SHP77 (cell line): ENCODE measurements at places on chromosomes 5 and 9.
A peak's percentile ranks its signal among the peaks of the same experiment; 100 is the strongest.

GRCh38 chr5:76485511-76485910 is 82.4 kb downstream of the IQGAP2 start:
- no peak for DNase-seq

DNA sequence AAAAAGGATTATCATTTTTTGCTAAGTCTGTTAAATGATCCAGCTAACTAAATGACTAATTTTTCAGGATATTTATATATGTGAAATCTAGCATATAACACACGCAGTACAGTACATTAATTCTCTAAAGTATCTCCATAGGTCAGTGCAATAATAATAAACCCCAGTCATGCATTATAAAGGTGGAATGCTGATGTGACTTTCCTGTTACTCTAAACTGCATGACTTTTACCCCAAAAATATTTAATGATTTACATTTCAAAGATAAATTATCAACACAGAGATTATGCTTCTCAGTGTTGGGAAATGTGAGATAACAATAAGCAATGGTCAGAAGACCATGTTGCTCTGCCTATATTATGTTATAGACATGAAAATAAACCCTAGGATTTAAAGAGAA is 34.1 kb upstream of the PAM start:
- no peak for DNase-seq

GRCh38 chr9:34545497-34545896 is 22.7 kb upstream of the ENHO start:
- DNase-seq = no peak

DNA sequence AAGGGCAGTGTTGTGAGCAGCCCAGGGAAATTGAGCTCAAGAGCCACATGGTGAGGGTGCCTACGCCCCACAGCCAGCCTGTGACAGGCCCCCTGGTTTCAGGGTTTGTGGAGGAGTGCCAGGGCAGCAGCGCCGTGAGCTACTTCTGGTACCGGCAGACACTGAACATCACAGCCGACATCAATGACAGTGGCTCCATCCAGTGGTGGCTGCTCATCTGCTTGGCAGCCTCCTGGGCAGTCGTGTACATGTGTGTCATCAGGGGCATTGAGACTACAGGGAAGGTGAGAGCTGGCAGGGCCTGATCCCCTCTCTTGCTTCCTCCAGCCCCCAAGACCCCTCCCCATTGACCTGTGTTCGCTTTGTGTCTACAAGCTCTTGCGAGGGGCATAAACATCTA is 10.2 kb downstream of the SLC6A18 start:
- peak; percentile 66 for DNase-seq

- no peak for DNase-seq
These were observed 92.2 kb downstream of the DOCK8 start for GRCh38 chr9:306907-307306.

DNA sequence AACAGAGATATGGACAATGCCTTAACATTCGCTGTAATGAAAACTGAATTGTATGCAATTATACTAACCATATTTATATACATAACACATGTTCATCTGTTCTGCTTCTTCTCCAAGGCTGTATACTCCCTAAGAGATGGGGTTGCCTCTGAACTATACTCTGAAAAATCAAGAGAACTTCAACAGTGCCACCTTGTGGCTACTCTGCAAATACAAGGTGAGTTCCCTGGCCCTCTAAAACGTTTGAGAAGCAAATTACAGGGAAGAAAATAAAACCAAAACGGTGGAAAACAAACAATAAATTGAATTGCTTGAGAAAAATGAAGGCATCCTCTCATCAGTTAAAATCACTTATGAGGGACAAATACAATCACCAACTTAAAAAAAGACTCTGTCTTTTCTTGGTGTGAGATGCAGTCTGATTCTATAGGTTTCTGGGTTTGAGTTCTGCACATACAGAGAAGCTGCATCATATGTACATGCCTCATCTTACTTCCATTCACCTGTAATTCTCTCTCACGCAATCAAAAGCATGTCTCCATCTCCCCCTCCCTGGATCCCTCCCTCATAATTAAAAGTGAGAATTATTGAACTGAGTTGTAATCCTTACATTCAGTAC is 98.6 kb downstream of the FBXW11 start:
- peak; percentile 50 for DNase-seq

- DNase-seq = no peak
These were observed 2.6 kb downstream of the LURAP1L start for GRCh38 chr9:12777121-12778022.

- no peak for DNase-seq
These were observed 432.7 kb upstream of the KLF4 start for GRCh38 chr9:107922260-107922659.

DNA sequence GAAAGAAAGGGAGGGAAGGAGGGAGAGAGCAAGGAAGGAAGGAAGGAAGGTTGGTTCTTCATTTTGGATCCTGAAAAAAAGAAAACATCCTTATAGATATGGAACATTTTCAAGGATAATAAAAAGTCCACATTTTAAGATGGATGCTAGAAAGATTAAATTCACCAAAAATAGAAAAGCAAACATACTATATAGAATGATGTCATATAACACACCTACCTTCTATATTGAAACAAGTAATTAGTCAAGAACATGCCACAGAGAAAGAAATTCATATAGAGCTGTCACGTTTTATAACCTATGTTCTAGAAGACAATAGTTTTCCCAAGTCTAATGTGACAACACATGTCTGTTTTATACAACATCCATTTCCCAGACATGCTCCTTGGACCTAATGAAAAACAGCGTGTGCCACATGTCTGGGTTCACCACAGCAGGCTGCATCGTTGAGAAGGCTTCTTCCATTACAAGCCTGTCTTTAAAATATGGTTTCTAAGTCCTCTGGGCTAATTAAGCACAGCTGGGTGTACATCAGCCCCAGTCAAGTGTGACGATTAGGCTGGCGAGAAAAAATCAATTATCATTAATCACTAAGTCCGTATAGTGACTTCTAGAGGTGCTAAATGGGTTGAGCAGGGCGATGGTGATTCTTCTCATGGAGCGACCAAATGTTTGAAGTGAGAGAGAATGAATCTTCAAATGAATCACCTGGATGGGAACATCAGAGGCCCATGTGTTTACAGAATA is 301.8 kb downstream of the TLE1 start:
- DNase-seq = no peak

DNA sequence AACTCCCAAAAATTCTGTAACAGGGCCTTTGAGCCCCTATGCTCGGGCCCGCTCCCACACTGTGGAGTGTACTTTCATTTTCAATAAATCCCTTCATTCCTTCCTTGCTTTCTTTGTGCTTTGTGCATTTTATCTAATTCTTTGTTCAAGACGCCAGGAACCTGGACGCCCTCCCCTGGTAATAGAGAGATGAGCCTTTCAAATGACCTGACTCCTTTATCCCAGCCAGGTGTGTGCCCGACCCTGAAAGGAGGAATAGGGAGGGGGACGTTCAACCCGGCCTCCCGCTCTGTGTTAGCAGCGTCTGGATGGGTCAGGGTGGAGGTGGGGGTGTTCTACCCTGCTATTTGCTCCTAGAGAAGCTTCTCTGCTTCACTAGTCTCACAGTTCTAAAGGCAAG is 53.9 kb downstream of the FXN start:
- DNase-seq = no peak

DNA sequence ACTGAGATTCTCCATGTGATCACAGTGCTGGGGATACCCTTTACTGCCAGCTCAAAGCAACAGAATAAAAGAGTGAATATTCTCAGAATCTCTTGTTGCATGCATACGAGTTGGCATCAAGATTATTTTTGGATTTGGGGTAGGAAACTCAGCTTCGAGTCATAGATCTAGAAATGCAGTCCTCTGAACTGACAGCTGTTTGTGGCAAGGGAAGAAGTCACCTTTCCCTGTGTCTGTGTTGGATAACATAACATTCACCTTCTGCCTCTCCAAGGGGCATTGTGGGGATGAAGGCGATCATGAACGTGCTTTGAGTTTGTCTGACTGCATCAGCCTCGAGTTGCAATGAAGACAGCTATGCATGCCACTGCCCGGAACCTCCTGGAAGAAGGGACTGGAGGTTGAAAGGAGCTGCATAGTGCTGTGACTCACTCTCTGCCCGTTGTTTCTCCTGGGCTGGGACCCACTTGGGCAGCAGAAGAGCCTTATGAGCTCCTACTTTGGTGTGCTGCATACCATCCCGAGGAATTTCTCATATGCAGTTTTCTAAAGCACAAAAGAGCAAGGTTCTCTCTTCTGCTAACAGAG is 231.7 kb downstream of the ARHGAP26 start:
- DNase-seq = no peak

- DNase-seq = no peak
These were observed 177.0 kb upstream of the GRIN3A start for GRCh38 chr9:101915482-101915881.

GRCh38 chr9:108043585-108043984 is 554.0 kb upstream of the KLF4 start:
- no peak for DNase-seq

GRCh38 chr5:108251350-108251749 is 130.5 kb downstream of the FBXL17 start:
- no peak for DNase-seq
